Left lobe of liver (tissue), 2 donors: ENCODE measurements at places on chromosomes 13 and 19.

- DNase-seq = no peak
These were observed 12.5 kb downstream of the CRTC1 start for GRCh38 chr19:18696023-18696422.

GRCh38 chr13:76884186-76884906 lies 1.9 kb downstream of the KCTD12 start:
- DNase-seq = no peak

DNA sequence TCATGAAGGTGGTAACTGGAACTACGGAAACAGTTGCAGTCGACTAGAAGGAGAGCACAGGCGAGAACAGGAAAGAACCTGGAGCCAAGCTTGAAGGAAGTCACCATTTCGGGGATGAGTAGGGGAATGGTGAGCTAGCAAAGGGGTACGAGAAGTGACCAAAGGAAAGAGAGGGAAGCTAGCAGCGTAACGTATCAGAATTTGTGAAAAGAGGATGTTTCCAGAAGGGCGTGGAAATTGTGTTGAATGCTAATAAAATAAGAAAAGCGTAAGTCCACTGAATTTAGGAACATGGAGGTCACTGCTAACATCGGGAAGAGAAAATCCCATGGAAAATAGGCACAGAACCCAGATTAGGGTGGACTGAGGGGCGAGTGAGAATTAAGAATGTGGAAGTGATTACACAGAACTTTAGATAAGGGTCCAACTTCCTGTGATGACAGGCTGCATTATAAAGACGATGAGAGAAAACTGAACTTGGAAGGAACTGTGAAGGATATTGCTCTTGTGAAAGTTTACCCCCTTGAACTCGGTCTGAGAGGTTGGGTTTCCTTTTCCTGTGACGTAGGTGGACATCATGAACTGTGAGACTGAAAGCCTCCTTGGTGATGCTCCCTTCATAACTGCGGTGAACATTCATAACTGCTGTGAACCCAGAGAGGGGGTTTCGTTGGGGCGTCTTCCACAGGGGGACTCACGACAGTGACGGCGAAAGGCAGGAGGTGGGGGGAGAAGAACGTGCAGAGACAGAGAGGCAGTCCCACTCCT lies 2.0 kb upstream of the FFAR2 start:
- DNase-seq = no peak

GRCh38 chr19:44141191-44142058 lies at the start of gene ZNF234:
TSS of gene ZNF234 (plus strand) at chr19:44141554. CDS start at chr19:44144633, 3,079 bp downstream.
- peak; percentile 87 for DNase-seq

- DNase-seq = no peak
These were observed 609.4 kb downstream of the OLFM4 start for GRCh38 chr13:53638040-53638439.

- DNase-seq = no peak
These were observed 1022.5 kb downstream of the PCDH9 start for GRCh38 chr13:66207610-66208009.

GRCh38 chr19:38255383-38256014 lies 675 bp downstream of the PPP1R14A start:
- DNase-seq = no peak
